HT-29 (cell line): ENCODE measurements at places on chromosomes 5 and 9. TPM values are rescaled to one million over a fixed set of nuclear protein-coding genes. Genes with fewer than 3 reads are reported as not detected.

GRCh38 chr5:40916226-40916625 lies 6.9 kb downstream of the C7 start:
- no peak for DNase-seq

DNA sequence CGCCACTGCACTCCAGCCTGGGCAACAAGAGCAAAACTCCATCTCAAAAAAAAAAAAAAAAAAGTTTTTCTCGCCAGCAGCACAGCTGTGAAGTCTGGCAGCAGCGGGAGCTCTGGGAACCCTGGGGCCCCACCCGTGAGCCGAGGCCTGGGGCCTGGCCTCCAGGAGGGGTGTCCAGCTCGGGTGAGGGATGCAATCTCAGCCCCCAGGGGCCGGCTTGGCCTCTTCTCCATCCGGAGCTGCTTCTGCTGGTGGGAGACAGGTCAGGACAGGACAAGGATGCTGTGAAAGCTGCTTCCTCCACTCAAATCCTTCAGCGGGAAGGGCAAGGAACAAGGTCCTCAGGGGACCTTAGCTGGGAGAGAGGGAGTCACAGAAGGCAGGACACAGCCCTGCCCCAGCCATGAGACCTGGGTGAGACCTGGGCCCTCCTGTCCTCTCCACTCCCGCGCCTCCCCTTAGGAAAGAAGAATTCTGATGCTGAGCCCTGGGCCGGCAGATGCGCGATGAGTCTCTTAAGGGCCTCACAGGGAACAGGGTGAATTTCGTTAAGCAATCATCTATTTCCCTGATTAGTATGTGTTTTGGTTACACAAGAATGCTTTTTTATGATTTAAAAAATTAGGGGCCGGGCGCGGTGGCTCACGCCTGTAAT lies 30.6 kb downstream of the PLPP7 start:
- DNase-seq = no peak

GRCh38 chr9:1058826-1059487 lies 8.8 kb downstream of the DMRT2 start:
- no peak for DNase-seq

GRCh38 chr9:6552498-6553121 lies 92.9 kb downstream of the GLDC start:
- DNase-seq = no peak

GRCh38 chr5:113042491-113043243 lies 66.1 kb downstream of the DCP2 start:
- DNase-seq = no peak

The IL9 gene
- not detected in 2 replicates for total RNA-seq

The ZDHHC11 gene
- 23.2 and 43.4 TPM in 2 replicates for total RNA-seq
